ENCODE measurements at places on chromosomes 4 and X.

DNA sequence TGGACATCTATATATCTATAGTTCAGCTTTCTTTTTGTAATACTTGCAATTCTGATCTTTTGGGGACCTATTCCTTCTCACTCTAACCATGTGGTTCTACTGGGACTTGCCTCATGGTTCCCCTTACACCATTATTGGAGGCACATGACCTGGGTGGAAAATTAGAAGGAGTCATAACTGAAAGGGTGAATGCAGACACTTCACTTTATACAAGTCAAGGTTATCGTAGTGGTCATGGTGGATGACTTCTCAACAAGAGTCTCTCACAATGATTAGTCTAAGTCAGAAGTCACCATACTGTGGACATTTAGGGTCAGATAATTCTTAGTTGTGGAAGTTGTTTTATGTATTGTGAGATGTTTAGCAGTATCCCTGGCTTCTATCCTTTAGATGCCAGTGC is 10.5 kb upstream of the EIF4E start:
- no peak for DNase-seq

- no peak for DNase-seq
Measured at GRCh38 chr4:185546335-185546734, 11.0 kb upstream of the PDLIM3 start.

DNA sequence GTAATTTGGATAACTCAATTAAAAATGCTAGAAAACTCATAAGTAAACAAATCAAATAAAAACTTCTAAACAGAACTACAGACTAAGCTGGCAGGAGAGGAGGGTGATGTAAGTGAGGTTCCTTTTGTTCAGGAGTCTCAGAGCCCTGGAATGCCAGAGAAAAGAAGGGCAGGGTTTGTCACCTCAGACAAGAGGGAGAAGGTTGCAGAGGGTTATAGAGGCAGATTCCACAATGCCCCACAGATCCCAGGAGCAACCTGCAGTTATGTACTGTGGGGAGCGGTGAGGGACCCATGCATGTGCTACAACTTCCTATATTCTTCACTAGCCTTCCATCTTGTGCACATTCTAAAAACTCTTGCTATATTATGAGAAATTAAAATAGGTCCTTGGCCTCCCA is 129.7 kb downstream of the CFAP299 start:
- no peak for DNase-seq

DNA sequence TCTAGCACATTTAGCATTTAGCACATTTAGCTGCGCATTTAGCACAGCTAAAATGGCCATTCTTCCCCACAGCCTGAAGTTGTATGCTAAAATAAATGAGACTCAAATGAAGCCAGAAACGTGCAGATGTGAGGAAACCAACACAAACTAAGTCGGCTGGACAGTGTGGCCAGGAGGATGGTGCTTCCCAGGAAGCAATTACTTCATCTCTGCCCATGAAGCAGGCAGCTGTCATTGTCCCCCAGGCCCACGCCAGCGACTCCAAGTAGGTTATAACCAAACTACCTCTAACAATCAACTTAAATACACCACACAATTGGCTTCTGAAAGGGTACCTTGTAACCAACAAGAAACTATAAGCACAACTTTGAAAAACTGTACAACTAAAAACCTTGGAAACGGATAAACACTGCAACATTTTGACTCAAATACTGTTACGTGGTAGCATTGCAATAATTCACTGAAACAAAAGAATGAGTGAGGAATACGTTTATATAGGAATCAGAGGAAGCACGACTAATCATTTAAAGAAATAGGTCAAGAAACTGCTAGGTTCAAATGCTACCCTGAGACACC is 39.2 kb downstream of the AFAP1 start:
- no peak for DNase-seq

DNA sequence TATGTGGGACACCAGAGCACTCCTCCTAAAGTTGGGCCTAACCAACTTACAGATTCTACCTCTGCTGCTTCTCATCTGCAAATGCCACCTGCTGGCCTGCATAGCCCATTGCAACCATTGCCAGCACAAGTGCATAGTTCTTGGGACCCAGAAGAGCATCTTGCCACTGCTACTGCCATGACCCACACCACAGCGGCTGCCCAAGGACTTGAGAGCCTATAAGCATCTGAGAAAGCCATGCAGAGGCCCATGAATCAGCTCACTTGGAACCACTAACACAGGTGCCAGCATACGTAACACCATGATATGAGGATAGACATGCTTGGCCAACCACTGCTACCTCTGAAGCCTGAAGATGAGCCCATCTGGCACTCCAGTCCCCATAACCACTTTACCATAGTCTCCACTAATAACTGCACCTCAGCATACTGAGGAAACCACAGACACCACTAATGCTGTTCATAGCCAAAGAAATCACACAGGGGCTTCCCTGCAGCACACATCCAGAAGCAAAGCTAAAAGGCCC is 258.1 kb upstream of the AGTR2 start:
- no peak for DNase-seq

DNA sequence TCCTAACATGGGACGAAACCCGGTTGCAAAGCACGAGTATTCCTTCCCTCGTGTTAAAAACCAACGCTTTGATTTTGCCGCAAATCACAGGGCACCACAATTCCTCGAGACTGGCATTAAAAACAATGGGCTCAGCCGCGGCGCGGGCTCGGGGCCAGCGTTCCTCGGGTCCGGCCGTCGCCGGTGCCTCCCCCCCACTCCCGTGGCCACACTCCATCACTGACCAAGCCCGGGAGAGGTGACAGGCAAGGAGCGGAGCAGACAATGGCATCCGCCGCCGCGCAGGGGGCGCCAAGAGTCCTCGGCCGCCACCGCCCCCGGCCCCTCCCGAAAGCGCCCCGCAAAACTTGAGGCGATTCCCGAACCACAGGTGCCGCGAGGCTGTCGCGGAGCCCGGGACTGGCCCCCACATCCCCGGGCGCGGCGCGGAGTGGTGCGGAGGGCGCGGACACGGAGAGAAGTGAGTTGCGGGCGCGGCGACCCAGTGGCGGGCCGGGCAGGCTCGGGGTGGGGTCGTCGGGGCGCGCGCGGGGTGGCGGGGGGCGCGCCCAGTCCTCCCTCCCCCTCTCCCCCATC is 445 bp downstream of the AP1S2 start:
- DNase-seq = no peak

- DNase-seq = no peak
Measured at GRCh38 chr4:89413518-89413917, 105.9 kb upstream of the GPRIN3 start.

DNA sequence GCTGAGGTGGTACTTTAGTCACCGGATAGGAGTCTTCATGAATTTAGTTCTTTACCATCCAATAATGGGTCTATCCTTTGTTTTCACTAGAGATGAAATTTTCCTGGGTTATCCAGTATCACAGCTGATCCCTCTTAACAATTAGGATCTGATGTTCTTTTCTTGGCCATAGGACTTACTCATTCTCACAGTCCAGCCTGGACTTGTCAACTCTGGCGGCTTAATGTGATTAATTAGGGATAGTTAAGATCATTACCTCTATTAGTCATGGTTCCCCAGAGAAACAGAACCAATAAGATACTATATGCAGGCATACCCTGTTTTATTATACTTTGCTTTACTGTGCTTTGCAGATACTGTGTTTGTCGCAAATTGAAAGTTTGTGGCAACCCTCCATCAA is 272.7 kb upstream of the FAT4 start:
- DNase-seq = no peak

DNA sequence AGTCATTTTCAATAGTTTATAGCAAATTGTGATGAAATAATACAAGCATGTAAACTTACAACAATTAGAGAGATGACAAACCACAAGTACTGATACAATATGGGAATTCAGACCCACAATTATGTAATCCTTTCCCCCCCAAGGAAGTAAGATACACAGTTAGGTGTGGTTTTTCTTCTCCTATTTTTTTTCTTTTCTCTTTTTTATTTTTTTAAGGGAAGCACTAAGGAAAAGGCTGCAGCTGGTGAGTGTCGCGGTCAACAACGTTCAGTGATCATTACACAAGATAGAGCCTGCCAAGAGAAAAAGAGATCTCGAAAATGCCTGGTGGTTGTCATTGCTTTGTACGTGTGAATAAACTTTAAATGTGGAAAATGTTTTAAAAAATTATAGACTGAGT is 9.8 kb downstream of the NDNF start:
- DNase-seq = no peak

DNA sequence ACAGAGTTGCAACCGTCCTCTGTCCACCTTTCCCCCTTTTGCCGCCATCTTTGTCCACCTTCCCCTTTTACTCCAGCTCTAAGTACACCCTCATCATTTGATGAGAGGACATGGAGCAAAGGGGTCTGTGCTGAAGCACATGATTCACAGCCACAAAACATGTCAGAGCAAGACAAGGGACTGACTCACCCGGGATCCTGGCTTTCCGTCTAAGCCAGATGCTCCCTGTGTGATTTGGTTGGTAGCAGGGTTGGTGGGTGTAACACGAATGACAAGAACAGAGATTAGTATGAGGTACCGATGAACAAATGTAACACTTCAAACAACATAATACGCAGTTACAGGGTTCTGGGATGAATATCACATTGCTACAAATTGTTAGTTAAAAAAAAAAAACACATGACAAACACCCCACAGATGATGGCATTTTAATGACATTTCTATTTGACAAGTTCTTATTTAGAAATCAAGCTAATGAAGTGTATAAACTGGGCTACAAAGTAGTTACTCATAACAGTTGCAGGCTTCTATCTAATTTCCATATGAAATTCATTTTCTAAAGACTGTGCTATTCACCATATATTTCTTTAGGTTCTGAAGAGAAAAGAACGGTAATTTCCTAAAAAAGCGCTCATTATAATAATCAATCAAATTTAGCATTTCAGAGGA is 71.4 kb upstream of the ETNPPL start:
- DNase-seq = no peak

DNA sequence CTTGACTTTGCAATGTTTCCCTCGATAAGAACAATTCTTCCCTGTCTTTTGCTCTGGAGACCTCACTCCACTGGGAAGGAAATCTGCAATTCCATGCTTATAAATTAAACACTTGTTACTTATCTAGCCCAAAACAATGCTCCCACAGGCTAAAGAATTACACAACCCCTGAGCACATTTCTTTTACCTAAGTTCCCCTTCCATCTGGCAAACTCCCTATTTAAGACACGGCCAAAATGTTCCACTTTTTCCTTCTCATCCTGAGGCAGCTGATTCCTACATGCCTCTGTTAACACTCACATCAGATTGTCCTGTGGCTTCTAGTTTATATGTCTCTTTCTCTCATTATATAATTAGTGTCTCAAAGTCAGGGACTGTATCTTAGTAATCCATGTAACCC is 211.7 kb downstream of the COX18 start:
- no peak for DNase-seq

DNA sequence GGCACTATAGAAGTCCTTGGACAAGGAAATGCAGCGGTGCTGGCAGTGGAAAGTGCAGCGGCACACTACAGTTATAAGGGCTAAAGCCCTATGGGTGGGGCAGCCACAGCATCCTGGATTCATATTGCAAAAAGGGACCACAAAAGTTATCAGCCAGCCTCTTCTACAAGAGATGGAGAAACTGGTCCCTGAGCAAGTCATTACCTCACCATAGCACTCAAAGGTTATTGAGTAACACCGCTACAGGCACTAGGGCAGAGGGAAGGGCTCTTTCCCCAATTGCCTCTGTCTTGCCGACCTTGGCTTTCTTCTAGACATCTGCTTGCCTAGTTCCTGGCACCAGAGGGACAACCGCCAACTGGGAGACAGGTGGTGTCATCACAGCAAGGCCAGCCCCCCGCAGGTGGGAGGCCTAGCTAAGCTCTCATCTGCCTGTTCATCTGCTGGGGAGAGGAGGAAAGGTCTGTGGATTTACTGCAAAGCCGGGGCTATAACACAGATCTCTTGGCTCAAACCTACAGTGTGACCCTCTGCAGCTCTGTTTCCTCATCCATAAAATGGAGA is 600.0 kb downstream of the BCOR start:
- no peak for DNase-seq

GRCh38 chrX:130106071-130106470 is 4.2 kb downstream of the ELF4 start:
- DNase-seq = no peak

- no peak for DNase-seq
Measured at GRCh38 chrX:153649178-153649914, 2.3 kb downstream of the DUSP9 start.

DNA sequence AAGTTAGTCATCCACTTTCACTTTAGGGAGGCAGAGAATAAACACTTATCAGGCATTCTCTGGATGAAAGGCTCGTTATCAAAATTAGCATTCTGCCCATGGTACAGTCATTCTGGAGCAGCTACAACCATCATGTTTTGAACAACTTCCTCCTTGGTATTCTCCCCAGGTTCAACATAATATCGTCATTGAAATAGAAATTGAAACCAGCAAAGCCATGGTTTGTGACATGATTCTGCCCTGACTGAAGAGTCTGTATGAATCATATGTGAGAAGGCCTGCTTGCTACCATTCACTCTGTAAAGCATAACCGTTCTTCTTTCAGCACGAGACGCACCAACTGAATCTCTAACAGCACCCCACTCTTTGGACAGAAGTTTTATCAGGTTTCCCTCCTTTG is 127.5 kb upstream of the RADX start:
- DNase-seq = no peak

All from brain pericyte (primary cell).